Activated T-helper 1 cell treated with anti-CD3 and anti-CD28 coated beads, Interleukin-2, amount 50 U/mL, for 16 hours (primary cell): ENCODE measurements at places on chromosomes 1 and 21.

DNA sequence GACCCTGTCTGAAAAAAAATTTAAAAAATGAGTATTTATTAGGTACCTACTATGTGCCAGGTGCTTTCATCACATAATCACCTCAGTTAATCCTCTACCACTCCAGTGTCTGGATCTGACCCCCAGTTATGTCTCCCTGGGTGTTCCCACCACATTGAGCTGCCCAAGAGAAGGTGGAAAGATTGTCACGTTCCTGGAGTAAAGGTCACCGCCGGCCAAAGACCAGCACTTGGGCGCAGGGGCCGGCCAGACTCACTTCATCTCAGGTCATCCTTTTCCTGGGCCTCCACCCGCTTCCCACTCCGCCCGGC, 714 bp downstream of the PYCR2 start:
- DNase-seq = no peak

GRCh38 chr1:56216218-56216617, 363.1 kb downstream of the PLPP3 start:
- no peak for DNase-seq

DNA sequence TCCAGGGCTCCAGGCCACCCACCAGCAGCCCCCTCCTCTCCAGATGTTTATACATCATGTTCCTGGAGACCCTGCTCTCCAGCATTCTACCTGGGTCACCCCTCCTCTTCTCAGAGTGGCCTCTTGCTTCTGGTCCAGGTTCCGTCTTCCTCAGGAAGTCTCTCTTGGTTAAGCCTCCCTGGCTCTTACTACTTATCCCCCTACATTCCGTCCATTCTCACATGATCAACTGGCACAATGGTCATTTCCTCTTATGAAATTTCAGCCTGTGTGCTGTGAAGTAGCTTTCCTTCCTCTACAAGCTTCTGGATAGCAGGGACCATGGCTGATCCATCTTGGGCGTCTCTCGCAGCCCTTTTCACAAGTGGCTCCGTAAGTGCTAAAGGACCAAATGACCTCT, 33.9 kb upstream of the ATP2B4 start:
- no peak for DNase-seq

GRCh38 chr21:16086936-16087335, 357.2 kb downstream of the USP25 start:
- no peak for DNase-seq

DNA sequence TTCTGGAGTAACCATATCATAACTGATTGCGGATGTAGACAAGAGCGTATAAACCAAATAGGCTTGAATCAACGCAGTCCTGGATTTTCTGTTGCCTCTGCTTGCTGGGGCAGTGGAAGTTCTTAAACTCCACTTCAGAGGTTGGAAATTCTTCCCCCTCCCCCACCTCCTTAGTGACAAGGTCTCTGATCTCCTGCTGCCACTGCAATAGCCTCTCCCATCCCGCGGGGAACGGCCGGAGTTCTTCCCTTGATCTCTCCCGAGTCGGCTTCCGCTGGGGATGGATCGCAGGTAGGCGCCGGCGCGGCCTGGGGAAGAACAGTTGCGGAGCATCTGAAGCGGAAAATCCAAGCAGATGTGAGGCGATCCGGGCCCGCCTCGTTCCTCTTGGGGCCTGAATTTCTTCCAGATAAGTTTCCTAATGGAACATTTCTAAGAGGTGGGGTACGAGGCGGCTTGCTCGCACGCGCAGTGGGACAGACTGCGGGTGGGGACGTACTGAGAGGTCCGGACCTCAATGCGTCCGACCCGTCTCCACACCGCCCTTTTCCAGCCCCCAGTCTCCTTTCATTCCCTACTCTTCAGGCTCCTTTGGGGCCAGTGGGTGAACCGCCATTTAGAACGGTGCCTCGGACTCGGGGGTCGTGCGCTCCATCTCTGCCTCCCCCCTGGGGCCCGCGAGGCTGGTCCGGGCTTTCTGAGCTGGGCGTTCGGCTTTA, 3.1 kb upstream of the SIM2 start:
- no peak for DNase-seq

DNA sequence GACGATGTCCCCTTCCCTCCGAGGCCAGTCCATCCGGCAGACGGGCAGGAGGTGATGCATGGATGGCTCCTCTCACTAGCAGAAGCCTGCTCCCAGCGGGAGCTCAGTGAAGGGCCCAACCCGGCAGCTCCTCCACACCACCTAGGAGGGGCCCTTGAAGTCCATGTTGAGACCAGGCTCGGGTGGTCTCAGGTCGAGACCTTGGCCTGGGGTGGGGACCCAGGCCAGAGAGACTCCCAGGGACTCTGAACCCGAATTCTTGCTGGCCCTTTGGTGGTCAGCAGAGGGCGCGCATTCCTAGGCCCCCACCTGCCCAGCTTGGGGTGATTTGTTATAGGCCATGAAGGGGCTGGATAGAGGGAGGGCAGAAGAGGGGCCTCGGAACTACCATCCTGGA, 642 bp upstream of the NT5C1A start:
- DNase-seq = no peak

GRCh38 chr1:11570821-11571380, 83.3 kb downstream of the FBXO2 start:
- DNase-seq = no peak

DNA sequence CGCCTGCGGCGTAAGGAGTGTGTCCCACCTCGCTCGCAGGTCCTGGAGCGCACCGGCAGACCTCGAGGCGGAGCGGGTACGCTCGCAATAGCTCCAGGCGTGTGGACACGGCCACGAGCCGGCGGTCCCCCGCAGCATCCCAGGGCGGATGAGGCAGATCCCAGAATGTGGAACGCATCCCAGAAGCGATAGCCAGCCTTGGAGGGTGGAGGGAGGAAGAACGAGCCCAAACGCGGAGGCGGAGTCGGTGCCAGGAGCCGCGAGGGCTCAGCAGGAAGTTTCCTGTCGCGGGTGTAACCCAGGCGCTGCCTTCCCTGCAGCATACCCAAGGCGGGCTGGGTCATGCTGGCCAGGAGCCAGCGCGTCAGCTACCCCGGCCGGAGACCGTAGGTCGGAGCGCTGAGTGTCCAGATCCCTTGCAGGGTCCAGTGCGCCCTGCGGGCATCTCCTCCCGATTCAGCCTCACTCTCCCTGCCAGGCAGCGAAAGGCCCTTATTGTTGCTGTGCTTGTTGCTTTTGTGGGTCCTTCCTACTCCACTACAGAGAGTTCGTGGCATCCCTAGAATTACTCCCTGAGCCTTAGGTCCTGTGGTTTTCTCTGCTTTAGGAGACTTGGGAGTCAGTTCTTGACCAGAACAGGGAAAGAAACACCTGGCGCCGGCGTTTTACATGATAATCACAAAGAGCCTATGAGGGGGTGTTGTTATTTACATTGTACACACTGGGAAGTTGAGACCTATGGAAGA, 27.7 kb downstream of the STYXL2 start:
- peak; percentile 8 for DNase-seq

DNA sequence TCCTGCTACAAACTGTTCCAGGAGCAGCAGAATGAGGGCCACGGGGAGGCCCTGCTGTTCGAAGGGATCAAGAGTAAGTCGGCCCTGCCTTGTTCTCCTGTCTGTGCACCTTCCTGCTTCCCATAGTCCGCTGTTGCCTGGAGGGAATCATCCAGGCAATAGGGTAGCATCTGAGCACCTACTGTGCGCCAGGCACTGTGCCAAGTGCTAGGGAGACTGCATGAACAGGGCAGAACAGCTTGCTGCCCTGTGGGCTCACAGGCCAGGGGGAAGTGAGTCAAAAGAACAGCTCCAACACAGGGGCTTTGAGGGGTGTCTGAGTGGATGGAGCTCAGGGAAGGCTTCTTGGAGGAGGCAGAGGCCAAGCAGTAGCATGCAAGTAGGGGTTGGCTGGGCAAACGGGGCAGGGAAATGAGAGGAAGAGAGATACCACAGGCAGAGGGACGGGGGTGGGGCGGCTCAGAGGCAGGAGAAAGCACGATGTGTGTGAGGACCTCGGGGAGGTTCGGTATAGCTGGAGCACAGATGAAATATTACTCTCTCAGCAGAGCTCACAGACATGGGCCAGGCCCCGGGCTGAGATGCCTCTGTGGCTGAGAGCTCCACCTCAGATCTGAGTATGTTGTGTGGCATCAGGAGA, 15.5 kb upstream of the PADI6 start:
- DNase-seq = no peak

GRCh38 chr1:202289009-202289408, 52.7 kb downstream of the UBE2T start:
- DNase-seq = no peak

DNA sequence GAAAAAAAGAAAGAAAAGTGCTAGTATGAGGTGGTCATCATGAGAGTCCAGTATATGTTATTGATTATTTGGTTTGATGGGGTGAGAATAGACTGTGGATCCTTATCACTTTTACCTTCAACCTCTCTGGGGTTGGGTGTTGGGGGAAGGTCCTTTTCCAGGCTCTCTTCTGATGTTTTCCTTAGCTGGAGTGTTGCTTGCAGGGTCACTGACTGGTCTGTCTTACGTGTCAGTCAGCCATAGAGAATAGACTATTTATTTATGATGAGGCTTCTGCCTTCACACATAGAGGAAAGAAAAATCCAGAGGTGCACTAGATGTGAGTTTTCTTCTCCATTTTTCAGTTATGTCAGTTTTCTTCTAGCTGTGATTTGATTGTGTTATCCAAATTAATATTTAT, 36.5 kb downstream of the MAP3K21 start:
- DNase-seq = no peak

DNA sequence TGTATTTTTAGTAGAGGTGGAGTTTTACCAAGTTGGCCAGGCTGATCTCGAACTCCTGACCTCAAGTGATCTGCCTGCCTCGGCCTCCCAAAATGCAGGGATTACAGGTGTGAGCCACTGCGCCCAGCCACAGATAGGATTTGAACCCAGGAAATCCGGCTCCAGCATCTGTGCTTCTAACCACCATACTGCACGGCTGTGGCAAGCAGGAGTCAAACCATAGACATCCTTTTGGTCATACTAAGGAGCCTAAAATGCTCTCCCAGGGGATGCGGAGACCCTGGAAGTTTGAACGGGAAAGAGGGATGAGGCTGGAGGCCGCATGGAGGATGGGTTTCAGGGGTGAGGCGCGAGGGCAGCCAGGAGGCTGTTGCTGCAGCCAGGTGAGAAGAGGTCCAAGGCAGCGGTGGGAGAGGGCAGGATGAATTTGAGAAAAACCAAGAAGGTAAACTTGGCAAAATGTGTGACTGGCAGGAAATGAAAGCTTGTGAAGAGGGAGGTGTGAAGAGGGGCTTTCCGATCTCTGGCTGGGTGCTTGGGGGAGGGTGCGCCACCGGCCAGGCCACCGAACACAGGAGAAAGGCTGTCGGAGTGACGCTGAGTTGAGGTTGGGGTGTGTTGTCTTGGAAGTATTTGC, 24.0 kb upstream of the CDK18 start:
- DNase-seq = peak; percentile 25

DNA sequence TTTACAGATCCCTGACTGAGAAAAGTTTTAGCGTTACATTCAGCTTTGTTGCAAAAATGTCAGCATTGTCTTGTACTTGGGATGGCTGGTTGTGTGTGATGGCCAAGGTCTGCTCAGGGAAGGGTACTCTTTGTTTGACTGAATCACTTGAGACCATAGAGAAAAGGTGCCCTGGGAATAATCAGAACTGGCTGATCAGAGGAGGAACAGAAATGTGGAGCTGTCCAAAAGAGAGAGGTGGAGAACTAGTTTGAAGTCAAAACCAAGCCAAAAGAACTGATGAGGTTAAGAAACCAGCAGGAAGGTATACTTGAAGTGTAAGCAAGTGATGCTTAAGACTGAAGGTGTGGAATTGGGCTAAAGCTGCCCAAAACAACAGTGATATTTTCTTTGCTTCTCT, 107.6 kb upstream of the LYPLAL1 start:
- no peak for DNase-seq

GRCh38 chr1:66927528-66927927, 2.7 kb downstream of the MIER1 start:
- no peak for DNase-seq

- DNase-seq = no peak
These were observed 20.9 kb downstream of the PDXK start for GRCh38 chr21:43739621-43740435.

DNA sequence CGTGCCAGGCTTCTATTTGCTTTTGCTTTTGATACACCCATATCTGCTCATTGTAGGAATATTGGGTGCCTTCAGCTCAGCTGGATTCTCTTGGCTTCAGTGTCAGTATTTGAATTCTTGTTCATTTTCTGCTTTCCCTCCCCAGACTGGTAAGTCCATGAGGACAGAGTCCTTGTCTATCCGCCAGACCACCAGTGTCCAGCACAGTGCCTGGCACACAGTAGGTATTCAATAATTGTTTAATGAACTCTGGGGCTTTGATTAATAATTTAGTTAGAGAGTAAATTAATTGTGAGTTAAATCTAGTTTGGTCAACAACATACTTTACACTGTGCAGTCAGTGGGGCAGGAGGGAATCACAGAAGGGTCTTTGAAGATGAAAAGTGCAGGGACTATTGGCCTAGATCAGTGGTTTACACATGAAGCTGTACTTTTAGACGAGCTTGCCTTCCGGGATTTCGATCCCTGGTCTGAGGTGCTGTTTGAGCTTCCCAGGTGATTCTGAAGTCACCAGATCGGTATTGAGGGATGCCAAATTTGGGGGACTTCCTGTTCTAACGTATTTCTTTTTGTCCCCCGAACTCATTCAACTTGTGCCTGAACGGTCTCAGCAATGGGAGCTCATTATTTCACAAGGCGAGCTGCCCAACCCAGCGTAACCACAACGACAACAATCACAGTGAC, 119.1 kb upstream of the JUN start:
- DNase-seq = no peak

DNA sequence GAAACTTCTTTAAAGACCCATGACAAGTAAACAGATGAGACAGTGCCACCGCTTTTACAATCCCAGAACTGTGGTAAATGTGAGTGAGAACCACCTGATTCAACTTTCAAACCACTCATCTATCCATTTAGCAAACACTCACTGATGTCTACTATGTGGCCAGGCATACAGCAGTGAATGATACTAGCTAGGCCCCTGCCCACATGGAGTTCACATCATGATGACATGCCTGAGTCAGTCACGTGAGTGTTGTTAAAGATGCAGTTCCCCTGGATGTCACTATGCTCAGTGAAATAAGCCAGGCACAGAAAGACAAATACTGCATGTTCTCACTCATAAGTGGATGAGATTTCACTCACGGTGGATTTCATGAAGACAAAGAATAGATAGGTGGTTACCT, 28.4 kb downstream of the STX6 start:
- no peak for DNase-seq

GRCh38 chr21:44306936-44307704, 7.3 kb downstream of the PFKL start:
- no peak for DNase-seq
